Breast epithelium (tissue), 4 donors: ENCODE measurements at places on chromosomes 6 and 20.

DNA sequence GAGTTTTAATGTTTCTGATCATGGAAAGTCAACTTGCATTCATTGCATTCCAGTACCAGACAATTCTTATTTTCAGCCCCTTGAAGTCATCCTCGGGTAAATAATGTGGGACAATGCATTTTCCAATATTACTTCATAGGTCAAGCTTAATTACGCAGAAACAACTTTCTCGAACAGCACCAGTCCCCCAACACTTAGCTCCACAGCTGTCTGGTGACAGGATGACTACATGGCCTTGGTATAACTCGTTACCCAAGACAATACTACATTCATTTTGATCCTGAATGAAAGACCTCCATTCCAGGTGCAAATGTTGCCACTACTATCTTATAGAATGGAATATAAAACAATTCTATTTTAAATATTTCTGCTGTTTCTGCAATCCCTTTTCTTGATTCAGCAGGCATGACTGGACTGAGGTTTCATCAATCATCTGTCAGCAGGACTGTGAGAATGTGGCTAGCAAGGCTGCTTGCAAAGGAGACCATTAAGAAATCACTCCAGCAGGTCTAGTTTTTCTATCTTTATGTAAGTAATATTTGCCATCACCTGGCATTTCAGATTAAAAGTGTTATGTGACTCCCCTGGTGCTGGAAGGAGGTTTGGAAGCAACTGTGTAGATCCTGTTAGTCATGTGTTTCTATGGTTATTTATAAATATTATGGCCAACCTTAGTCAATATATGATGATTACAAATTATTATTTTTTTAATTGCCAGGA, 147.9 kb downstream of the HAO1 start:
- DNase-seq = no peak

GRCh38 chr20:12653642-12654041, 355.1 kb upstream of the SPTLC3 start:
- no peak for DNase-seq

DNA sequence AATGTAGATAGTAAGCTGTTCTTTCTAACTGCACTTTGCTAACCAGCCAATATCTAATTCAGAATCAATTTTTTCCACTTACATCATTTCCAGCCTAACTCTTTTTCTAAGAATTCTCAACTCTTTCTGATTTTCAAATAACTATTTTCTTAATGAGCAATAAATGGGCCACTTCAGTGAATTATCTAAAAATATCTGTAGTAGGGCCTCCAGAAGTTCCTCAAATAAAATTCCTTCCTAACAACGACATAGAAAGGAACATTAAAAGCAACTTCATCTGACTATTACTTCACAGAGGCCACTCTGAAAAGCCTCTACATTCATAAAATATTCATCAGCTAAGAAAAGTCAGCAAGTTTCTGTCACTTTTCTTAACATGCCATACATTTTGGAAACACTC, 4.8 kb downstream of the COL12A1 start:
- DNase-seq = no peak

GRCh38 chr6:106308985-106309384, 16.6 kb downstream of the ATG5 start:
- no peak for DNase-seq

DNA sequence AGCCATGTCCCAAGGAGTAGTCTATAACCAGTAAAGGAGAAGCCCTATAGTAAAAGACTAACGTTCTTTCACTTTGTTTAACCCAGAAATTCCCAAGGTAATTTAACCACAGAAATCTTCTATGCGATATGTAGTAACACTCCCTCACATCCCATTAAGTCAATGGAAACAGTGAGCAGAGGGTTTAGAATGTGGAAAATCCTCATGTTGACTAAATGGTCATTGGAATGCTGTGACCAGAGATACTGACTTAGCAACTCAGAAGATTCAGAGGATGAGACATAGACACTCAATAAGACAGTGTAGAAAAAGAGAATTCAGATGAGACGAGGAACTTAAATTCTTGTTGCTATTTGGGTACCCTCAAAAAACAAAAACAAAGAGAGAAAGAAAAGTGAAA, 562.2 kb upstream of the NOX3 start:
- DNase-seq = no peak

- DNase-seq = peak; percentile 61
These were observed 259.1 kb downstream of the HDGFL1 start for GRCh38 chr6:22828179-22829062.

GRCh38 chr20:40922865-40923264, 105.8 kb upstream of the TOP1 start:
- no peak for DNase-seq

- DNase-seq = no peak
These were observed 398.4 kb downstream of the BTBD9 start for GRCh38 chr6:38241200-38241871.

DNA sequence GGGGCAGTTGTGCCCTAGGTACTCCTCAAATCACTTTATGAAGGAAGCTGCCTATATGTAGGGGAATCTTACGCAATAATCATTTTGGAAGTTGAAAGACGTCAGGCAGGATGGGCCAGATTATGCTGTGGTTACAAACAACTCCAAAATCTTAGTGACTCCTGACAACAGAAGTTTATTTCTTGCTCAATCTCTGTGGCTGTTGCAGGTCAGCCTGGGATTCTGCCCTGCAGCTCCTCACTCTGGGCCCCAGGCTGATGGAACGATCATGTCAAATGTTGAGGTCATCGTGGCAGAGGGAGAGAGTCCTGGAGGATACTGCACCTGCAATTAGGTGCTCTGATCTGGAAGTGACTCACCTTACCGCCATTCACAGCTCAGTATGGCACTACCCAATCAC, 88.4 kb downstream of the ZDHHC14 start:
- DNase-seq = no peak

DNA sequence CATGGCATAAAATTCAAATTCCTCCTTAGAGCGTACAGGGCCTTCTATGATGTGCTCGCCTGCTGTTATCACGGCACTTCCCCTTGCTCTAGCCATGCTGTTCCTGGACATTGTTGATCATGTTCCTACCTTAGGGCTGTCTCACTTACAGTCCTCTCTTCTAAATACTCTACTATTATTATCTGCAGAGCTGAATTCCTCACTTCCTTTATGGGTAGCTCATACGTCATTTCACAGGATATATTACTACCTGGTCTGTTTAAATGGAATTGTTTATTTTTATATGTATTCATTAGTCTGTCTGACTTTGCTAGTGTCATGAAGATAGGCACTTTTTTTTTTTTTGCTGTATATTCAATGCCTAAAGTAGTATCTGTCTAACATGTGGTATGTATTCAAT, 94.7 kb upstream of the FLRT3 start:
- no peak for DNase-seq

- DNase-seq = no peak
These were observed 999.4 kb upstream of the GJE1 start for GRCh38 chr6:141133346-141133745.

- no peak for DNase-seq
These were observed 59.6 kb upstream of the SPDEF start for GRCh38 chr6:34615574-34616226.

- peak; percentile 55 for DNase-seq
These were observed 3.9 kb downstream of the SYTL3 start for GRCh38 chr6:158653577-158654354.

DNA sequence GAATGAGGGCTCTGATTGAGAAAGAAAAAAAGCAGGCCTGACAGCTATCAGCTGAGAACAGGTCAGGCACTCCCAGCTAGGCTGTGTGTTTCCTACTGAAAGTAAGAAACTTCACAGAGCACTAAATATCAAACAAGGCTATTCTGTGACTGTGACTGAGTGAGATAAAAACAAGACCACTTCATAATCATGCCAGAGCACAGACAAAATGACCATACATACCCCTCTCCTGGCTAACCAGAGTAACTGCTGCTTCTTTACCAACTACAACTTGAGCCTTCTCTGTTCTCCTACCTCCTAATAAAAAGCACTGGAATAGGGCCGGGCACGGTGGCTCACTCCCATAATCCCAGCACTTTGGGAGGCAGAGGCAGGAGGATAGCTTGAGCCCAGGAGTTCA, 6.8 kb upstream of the BTN1A1 start:
- no peak for DNase-seq

DNA sequence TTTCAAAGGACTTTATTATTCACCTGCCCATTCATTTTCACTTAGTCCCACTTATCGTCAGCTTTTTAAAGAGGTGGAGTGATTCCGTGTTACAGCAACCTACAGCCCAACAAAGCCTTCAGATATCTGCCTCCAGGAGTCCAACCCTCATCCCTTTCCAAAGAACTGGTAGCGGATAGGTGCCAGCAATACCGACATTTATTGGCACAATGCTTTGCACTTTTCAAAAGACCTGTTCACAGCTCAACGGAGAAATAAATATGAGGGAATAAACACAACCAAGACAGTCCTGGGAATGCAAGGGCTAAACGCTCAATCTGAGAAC, 819 bp upstream of the MTRF1L start:
- DNase-seq = no peak

GRCh38 chr6:28988536-28989311, 16.4 kb downstream of the ZNF311 start:
- no peak for DNase-seq

- DNase-seq = no peak
These were observed 97.7 kb upstream of the SGK1 start for GRCh38 chr6:134415656-134416055.

GRCh38 chr6:142879076-142879475, 65.9 kb downstream of the HIVEP2 start:
- no peak for DNase-seq

- no peak for DNase-seq
These were observed 163.0 kb upstream of the KCNG1 start for GRCh38 chr20:51185861-51186260.
